CD4-positive, alpha-beta T cell treated with Interleukin-21 for 1 hour (primary cell): ENCODE measurements at places on chromosomes 5 and 9.

DNA sequence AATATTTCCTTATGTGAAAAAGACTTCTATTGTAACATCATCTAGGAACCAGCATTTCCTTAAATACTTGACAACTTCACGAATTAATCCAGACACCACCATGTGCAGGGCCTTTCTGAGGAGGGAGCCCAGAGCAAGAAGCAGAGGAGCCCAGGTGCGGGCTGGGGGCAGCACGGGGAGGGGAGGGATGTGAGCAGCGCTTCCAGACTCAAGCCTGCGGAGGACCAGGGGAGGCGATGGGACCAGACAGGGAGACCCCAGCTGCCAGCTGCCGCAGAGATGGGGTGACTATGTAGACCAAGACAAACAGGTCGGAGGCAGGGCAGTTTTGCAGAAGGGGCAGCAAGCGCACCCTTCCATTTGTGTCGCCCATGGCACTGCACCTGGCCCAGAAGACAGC, 596.1 kb downstream of the IRX1 start:
- DNase-seq: no peak

DNA sequence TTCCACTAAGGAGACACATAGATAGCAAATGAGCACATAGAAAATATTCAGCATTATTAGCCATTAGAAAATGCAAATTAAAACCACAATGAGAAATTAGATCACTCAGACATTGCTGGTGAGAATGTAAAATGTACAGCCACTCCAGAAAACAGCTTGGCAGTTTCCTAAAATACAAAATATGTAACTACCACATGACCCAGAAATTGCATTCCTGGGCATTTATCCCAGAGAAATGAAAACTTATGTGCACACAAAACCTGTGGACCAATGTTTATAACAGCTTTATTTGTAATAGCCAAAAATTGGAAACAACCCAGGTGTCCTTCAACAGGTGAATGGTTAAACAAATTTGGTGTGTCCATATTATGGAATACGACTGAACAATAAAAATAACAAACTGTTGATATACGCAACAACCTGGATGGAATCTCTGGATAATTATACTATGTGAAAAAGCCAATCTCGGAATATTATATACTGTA, 34.8 kb upstream of the SHC3 start:
- no peak for DNase-seq

- DNase-seq: no peak
Measured at GRCh38 chr5:103243665-103244064, 14.9 kb upstream of the MACIR start.

GRCh38 chr5:132257131-132258101, at the start of gene PDLIM4:
Gene PDLIM4 (plus strand): TSS chr5:132257696. CDS start chr5:132257735, 39 bp downstream.
- no peak for DNase-seq

GRCh38 chr9:5122116-5122515, 63.3 kb downstream of the INSL6 start:
- no peak for DNase-seq

DNA sequence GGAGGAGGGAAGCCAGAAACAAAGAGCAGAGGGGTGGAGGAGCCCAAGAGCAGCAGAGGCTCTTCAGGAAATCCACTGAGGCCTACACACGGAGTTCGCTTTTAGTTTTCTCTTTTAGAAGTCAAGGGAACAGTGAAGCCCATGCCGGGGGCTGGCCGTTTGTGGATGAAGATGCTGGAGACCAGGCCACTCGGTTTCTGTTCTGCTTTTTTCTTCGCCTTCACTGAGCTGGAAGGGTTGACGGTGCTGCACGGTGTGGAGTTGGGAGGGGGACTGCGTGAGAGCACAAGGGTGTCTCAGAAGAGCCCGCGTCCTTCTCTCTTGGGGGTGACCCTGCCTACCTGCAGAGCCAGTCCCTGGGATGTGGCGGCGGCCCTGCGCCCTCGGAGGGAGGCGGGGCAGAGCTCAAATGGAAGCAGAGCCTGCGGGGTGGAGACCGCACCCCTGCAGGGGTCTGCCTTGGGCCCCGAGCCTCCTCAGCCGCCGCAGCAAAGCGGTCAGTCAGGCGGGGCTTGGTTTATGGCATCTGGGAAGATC, 68.5 kb upstream of the CACNA1B start:
- no peak for DNase-seq

DNA sequence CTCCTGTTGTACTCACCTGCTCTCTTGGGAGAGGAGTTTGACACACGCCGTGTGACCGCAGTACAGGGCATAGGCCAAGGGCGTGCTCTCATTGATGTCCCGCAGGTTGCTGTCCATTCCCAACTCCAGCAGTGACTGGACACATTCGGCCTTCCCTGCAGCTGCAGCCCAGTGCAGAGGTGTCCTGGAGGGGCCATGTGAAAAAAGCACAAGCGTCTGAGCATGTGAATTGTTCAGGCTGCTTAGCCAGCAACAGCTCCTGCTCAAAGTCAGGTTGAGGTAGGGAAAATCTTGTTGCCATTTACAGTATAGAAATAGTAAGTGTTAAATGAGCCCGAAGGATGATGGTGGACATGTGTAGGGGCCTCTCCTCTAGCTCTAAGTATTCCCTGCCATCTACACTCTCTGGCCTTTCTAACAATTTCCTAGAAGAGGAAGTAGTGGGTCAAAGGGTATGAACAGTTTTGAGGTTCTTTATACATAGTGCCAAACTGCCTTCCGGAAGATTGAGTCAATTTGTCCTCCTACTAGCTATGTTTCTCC, 116.5 kb downstream of the ANKRD55 start:
- no peak for DNase-seq

DNA sequence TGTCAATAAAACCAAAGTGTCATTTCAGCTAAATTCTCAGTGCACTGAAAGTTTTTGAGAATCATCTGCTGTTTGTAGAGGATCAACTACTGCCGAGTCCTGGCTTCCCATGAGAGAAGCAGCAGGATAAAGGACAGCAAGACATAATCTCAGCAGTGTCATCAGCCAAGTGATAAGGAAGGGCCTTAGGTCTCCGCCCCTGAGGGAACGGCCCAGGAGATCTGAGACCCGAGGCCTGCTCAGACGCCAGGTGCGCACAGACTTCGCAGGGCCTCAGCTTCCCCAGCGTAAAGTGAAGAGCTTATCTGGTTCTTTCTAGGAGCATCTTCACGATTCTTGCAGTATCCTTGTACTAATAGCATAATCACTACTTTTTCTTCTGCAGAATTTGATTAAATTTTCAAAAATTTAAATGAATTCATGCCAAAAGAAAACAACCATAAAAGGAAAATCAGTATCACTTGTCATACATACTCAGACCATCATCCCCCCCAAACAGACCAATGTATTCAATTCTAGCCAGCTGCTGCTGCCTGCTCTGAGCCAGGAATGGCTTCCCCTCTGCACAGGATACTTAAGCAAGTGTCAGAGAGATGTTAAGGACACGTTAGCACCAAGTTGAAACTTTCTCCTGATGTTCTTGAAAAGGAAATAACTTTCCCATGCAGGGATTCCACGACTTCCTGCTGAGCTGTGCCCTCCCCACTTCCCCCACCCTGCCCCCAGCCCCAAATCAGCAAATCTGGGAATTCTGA, 2.2 kb downstream of the GFPT2 start:
- DNase-seq: no peak

DNA sequence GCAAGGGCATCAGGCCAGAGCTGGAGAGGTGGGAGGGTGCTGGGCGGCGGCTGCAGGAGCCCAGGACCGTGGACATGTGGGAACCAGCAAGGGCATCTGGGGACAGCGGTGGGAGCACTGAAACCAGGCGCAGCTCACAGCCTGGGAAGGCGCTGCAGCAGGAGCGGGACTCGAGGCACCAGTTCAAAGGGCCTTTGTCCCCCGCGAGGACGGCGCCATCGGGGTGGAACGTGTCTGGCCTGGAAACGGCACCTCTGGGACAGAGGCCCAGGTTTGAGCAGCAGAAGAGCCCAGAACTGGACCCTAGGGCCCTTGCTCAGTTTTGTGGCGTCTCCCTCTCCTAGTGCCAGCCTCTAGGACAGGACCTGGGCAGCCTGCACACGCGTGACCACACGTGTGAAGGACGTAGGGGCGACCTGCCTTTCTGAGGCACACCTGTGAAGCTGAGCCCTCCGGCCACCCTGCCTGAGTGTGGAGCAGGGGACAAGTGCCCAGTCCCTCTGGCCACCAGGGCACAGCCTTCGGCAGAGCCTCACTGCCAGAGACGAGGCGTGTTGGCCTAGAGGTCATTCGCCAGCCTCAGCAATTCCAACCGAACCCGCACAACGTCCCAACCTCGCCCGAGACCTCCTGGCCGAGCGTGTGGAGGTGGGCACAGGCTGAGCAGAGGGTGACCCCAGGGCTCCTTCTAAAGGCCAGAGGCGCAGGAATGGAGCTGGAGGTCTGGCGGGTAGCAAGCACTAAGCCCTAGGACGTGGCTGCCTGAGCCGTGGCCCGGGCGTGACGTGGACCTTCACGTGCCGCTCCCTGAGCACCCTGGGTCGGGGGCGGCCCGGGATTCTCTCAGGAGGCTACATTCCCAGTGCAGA, 2.2 kb upstream of the TMEM210 start:
- no peak for DNase-seq

GRCh38 chr9:4494332-4494731, 4.1 kb downstream of the SLC1A1 start:
- DNase-seq: no peak

DNA sequence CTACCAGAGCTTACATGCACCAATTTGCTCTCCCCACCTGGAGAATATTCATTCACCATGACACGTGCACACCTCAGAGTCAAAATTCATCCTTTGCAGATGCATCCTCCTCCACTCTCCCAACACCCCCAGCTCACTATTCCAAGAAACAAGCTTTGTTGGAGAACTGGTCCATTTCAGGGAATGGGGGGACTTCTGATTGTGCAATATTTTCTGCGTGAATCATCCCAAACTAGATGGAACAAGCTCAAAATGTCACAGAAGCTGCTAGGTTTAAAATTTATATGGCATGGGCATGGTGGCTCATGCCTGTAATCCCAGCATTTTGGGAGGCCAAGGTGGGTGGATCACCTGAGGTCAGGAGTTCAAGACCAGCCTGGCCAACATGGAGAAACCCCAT, 3.6 kb downstream of the GLDC start:
- DNase-seq: no peak

DNA sequence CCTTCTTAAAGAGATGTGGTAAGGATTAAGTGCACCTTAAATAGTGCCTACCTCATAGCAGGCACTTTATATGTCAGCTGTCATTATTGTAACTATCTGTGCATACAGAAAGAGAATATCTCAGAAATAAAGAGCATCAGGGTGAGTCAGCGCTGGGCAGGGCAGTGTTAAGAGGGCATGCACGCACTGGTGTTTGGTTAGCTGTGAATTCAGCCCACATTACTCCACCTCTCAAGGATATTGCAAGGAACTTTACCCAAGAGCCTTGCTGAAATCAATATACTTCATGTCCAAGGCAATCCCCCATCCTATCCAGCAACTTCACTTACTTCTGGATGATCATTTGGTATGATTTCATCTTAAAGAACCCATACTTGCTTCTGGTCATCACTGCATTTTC, 300.9 kb downstream of the NTRK2 start:
- no peak for DNase-seq

GRCh38 chr5:69510694-69511093, 18.1 kb downstream of the OCLN start:
- DNase-seq: no peak

DNA sequence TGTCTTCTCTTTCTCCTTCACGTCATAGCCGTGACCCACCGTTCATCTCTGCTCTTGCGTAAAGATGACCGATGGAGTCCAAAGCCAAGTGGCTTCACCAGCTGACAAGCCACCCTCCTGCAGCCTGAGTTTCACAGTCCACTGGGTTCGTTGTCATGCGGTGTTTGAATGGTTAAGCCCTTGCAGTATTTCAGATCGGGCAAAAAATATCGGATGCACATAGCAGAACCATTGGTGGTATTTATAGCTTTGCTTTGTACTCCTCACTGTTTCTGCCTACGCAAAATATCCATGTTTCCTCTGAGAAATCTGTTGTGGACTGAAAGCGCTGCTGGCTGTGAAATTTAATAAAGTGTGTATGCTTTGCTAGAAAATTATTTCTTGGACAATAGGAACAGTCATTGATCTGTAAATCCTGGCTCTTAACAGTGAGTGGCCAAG, 34.5 kb upstream of the NCS1 start:
- DNase-seq: no peak

GRCh38 chr5:172602783-172603231, 38.3 kb upstream of the NEURL1B start:
- DNase-seq: no peak

- DNase-seq: no peak
Measured at GRCh38 chr9:133119846-133120500, 1.1 kb downstream of the RALGDS start.

DNA sequence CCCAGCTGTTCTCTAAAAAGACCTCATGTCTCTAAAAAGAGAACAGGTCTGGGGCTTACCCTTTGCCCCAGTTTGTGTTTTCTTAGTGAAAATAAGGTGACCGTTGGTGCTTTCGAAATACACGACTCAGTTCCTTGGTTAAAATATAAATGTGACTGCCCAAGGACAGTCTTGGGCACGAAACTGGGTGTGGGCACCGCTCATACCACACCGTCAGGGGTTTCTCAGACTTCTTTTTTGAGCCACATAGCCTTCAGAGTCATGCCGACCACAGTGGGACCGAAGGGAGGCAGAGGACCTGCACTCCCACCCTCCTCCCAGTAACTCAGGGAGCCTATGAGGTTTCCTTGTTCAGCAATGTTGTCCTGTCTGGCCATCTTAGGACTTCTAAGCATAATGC, 6.5 kb downstream of the SNX18 start:
- DNase-seq: no peak

GRCh38 chr9:127987103-127987614, 6.4 kb upstream of the EEIG1 start:
- DNase-seq: no peak

DNA sequence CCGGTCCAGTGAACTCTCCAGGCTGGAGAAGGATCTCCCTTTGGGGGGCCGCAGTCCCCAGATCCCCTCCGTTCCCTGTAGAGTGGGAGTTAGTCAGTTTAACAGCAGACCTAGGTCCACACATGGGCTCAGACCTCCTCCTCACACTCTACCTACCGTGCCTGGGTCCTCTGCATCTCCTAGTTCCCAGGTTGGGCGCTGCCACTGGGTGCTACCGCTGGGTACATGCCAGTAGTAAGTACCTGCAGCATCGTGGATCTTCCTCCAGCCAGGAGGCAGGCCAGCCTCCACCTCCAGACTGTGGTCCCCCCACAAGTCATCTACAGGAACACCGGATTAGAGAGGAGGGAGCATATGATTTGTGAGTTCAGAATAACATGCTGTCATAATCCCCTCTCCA, 802 bp downstream of the APBB3 start:
- DNase-seq: no peak
